ENCODE measurements at places on chromosomes 2 and 18. TPM values are rescaled to one million over a fixed set of nuclear protein-coding genes. Genes with fewer than 3 reads are reported as not detected.

The CYBRD1 gene
- 58.3 TPM for total RNA-seq

The RBKS gene
- total RNA-seq = 4.2 TPM

The DSG1 gene
- 0.89 TPM for total RNA-seq

The LRATD1 gene
- total RNA-seq = 3.0 TPM

The ABCG8 gene
- 0.11 TPM for total RNA-seq

The LIPT1 gene
- total RNA-seq = 7.6 TPM

The TUBA3E gene
- 69.5 TPM for total RNA-seq

DNA sequence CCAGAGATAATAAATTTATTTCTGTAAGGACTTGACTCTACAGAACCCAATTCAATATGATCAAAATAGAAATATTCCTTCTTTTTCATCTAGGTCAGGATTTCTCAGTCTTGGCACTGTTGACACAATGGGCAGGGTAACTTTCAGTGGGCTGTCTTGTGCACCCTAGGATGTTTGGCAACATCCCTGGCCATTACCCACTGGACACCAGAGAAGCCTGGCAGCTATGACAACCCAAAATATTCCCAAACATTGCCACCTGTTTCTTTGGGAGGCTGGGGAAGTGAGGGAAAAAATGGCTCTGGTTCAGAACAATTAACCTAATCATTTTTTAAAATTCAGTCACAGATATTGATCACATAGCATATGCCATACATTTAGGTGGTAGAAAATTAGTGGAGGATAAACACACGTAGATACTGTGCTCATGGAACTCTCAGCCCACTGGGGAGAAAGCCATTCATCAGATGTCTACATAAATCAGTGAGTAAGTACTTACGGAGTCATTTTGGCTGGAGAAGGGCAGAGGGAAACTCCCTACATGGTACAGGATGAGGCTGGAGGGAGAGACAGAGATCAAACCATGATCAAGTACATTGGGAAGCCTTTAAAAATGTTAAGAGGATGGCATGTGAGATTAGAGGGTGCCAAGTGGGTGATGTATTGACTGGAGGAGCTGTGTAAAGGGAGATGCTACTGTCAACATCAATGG is 718 bp upstream of the TNP1 start:
- DNase-seq = no peak

DNA sequence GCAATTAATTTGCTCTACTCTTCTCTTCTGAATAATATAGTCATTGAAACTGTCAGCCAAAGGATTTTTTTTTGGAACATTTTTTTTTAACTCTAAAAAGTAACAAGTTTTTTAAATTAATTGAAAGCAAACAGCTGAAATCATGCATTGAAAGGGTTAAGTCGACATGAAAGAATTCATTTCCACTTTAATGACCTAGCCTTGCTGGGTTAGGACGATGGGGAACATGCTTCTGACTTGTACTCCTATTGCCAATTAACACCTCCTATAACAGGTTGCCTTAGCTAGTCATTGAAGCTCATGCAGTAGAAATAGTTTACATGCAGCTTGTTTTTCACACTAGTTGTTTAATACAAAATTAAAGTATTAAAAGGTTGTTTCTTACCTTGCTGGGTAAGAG is 47.8 kb downstream of the PSMD14 start:
- DNase-seq = no peak

DNA sequence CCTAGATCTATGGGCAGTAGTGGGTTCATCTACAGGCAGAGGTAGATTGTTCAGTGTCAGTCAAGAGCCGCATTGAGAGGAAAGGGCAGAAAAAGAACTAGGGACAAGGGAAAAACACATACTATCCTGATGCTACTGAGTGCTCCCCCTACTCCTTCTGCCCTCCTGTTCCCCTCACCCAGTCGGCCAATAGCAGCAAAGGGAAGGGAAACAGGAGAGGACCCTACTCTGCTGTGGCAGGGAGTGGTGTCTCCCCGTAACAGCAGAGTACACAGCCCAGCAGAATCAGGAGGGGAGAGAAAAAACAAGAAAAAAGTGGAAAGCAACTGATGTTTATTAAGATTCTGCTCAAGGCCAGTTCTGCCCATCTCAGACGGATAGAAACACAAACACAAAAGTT is 136.1 kb upstream of the CCDC150 start:
- no peak for DNase-seq

- no peak for DNase-seq
These were observed 46.6 kb upstream of the XIRP2 start for GRCh38 chr2:166841679-166842078.

- DNase-seq = no peak
These were observed 1230.6 kb upstream of the CHAC2 start for GRCh38 chr2:52536929-52537460.

DNA sequence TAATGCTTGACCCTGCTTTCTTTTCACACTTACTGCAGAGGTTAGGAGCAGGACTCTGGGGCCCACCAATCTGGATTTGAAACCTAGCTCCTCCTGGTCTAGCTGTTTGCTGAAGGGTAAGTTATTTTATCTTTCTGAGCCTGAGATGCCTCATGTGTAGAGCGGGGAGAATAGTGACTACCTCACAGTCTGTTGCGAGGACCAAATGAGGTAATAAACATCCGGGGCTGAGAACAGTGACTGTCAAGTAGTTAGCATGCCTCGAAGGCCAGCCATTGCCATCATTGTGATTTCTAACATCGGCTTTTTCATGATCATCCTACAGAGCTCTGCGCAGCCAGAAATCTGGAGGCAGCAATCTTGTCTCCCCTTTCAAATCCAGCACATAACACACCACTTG is 32.9 kb downstream of the PTPRM start:
- DNase-seq = no peak

DNA sequence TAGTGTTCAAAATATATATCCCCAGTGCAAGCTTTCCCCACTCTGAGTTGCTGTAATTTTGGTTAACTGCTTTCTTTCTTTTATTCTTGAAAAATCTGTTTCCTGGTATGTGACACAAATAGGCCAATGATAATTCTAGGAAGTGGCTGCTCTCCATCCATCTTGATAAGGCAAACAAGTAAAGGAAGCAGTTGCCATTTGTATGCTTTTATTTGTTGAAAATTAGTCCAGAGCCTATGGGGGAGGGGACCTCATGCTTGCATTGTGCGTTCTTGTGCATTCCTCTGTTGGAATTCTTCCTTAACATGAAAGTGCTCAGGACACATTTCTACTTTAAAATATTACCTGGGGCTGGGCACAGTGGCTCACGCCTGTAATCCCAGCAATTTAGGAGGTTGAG is 111.2 kb upstream of the FSHR start:
- DNase-seq = no peak

- DNase-seq = no peak
These were observed 63.2 kb upstream of the EPB41L3 start for GRCh38 chr18:5606951-5607350.

GRCh38 chr2:673615-674320 is 3.4 kb downstream of the TMEM18 start:
- peak; percentile 17 for DNase-seq

DNA sequence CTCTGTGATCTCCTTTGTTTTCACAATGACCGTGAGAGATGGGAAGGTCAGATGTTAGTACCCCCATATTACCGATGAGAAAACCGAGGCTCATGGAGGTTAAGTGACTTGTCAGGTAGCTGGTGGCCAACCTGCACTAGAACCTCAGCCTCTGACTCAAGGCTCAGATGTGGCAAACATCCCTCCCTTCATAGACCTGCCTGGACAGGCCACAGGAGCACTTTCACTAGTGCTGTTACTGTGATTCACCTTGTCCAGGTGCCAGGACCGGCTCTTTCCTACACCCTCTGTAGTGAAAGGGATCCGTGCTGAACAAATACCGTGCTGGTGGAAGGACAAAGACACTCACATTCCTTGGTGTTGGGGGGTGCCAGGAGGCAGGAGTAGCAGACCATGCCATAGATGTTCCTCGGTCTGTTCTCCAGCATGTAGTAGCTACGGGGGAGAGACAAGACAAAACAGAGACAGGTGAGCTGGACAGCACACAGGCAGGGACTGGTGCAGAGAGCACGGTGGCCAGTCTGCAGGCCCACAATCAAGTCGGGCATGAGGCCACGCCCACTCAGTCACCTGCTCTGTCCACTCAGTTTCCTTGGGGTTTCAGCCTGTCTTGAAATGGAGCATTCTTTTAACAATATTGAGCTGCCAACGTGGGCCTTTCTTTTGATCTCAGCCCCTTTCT is 65.9 kb downstream of the EDAR start:
- DNase-seq = no peak

DNA sequence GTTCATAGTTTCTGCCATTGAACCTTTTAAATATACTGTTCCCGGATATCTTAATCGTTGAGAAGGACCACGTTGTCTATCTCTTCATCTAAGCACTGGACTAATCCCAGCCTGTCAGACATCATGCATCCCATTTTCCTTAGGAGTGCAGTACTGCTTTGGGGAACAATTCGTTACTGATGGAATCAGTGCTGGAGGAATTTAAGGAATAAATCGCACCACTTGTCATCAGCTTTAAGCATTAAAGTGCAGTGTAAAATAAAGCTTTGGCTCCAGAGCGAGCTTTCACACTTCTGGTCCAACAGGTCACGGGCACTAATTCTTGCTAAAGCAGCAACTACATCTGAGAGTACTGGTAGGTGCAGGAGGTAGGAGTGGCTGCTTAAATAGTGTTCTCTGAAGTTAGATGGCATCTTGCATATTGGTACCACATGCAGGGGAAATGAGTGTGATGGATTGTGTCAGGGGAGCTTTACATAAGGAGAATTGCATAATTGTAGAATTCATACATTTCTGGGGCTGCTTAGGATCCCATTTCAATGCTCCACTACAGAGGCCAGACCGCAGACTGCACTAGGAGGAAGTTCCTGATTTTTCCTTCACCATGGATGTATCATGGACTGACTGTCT is 105.7 kb upstream of the RASGRP3 start:
- no peak for DNase-seq

GRCh38 chr2:226256709-226257376 is 542.8 kb downstream of the IRS1 start:
- no peak for DNase-seq

DNA sequence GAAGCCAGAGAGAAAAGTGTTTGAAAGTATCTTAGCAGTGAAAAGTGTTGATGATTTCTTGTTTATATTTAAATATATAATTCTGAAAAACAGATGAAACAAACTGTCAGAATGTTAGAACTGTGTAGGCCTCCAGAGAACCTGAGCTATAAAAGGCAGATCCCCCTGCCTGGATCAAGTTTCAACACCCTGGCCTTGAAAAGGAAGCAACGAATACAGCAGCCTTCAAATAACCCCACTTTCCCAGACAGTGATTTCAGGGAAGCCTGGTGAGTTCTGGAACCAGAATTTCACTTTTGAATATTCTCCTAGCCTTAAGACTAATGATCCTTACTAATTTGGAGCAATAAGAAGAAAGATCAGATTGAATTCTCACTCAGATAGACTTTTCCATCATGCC is 13.3 kb upstream of the TRIM43 start:
- no peak for DNase-seq

GRCh38 chr2:126657148-126657635 is 1.2 kb downstream of the GYPC start:
- peak; percentile 79 for DNase-seq

DNA sequence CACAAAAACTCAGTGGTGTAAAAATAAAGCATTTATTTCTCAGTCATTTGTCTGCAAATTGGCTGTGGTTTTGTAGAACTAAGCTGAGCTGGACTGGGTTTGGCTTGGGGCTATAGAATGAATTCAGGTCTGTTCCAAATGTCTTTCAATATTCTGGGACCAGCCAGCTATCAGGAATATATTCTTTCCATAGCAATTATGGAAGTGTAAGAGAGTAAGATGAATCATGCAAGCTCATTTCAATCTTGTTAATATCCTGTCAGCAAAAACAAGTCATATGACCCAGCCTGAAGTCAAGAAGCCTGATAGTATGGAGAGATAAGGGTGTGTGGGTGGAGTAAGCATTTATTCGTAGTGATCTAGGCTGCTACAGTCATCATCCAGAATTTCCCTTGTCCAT is 481.0 kb upstream of the CDH2 start:
- DNase-seq = no peak

DNA sequence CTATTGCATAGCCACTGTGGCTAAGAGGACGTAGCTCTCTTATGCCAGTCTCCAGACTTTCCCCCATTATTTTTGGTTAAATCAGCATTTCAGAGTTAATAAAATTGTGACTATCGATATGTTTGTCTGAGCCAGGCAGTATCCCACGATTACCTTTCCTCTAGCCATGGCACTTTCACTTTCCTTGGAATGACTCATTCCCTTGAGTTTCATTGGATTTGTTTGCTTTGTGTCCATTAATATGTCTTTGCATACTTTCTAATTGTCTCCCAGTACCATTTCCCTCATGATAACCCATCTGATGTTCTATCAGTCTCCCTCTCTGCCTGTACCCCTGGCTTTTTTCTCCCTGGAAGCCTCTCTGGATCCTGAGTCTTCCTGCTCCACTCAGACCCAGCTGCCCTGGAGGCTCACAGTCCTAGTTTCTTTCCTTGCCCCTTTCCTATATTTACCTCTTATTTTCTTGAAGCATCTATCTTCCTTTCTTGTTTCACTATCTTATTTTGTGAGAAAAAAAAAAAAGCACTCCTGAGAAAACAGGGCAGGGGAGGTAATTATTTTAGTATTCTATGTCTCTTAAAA is 126.1 kb downstream of the MTX2 start:
- DNase-seq = no peak
